Stimulated activated CD4-positive, alpha-beta T cell treated with anti-CD3 and anti-CD28 coated beads, Interleukin-4, amount 100 ng/mL, for 48 hours (primary cell): ENCODE measurements at places on chromosomes 12 and 14.

GRCh38 chr14:21106498-21107282 lies 5.8 kb downstream of the TMEM253 start:
- DNase-seq: peak; percentile 70

DNA sequence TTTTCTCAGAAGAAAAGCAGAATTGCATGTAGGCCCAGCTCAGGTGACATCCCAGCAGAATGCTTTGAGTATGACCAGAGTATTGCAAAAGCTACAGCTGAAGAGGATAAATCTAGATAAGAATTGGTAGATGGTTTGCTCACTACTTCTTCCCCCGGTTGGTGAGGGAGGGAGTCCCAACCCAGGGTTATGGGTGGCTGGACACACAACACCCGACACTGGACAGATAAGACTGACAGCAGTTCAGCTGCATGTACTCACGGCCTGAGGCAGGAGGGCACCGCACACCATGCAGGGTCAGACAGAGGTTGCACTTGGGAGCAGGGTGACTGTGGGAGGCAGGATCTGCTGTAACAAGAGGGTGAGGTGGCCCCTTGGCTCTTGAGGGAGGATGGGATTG lies 1.7 kb upstream of the CLEC4C start:
- no peak for DNase-seq

DNA sequence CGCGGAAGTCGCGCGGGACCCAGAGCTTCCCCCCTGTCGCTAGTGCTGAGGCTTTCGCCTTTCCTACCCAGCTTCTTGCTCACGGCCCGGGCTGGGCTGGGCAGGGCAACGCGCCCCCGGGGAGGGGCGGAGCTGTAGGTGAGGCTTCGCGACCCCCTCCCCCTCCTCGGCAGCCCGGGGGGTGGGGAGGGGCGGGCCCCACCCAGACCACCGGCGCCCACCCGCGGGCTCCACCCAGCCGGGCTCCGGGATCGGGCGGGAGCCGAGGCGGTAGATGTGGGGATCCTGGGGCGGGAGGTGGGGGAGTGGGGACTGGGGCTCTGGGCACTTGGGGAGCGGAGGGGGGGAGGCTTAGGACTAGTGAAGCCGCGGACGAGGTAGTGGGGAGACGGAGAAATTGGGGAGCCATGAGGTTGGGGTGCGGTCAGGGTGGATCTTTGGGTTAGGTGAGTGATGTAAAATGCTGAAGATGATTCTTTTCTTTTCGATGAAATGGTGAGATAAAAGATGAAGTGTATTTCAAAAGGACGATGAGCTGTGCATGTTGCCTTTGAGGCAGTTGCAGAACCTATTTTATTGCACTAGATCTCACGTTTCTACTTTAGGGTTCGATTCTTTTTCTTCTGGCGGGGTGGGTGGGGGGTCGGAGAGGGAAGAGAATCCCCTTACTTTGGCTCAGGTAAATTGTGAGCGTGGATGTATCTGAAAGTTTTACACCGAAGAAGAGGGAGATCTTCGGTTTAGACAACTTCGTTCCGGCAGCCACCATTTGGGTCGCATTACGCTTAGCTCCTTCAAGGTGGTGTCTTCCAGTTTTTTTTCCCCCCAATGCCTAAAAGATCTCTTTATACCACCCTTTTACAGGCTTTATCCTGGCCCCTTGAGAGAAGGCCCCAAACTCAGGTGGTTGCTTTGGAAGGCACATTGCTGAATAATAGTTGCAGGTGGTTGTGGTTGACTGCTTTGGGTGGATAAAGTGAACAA lies 619 bp downstream of the ERC1 start:
- DNase-seq: no peak

- peak; percentile 69 for DNase-seq
These were observed 42.0 kb upstream of the GPR68 start for GRCh38 chr14:91286530-91286937.

- no peak for DNase-seq
These were observed 4.4 kb upstream of the TNFAIP2 start for GRCh38 chr14:103118663-103119404.

- no peak for DNase-seq
These were observed 29.7 kb downstream of the ATF7IP start for GRCh38 chr12:14395074-14395778.

- no peak for DNase-seq
These were observed 11.0 kb downstream of the GPR135 start for GRCh38 chr14:59454139-59454538.
